ENCODE measurements at places on chromosomes 12 and 14.
A peak's percentile ranks its signal among the peaks of the same experiment; 100 is the strongest.

- no peak for DNase-seq
Measured at GRCh38 chr14:21160061-21160610, 4.3 kb upstream of the OR5AU1 start.

DNA sequence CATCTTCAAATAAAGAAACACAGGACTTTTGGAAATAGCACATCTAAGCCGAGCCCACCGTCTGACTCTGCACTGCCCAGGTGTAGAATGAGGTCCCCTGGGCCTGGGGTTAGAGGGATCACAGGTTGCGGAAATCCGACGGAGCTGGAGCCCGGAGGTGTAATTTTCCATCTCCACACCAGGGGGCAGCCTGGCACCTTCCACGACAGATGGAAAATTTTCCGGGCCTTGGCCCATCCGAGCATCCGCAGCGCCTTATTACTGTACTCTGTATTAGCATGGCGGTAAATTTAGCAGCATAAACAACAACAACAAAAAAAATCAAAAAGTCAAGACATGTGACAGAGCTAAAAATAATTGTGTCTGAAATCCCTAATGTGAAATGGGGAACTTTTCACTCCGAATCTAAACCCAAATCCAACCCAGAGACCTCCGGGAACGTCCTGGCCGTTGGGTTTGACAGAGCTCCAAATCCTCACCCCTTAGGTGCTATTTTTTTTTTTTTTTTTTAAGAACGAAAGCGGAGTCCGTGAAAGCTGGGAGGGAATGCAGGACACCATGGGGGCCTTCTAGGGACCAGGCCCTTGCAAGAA lies 93.9 kb downstream of the KSR2 start:
- DNase-seq: peak; percentile 16

DNA sequence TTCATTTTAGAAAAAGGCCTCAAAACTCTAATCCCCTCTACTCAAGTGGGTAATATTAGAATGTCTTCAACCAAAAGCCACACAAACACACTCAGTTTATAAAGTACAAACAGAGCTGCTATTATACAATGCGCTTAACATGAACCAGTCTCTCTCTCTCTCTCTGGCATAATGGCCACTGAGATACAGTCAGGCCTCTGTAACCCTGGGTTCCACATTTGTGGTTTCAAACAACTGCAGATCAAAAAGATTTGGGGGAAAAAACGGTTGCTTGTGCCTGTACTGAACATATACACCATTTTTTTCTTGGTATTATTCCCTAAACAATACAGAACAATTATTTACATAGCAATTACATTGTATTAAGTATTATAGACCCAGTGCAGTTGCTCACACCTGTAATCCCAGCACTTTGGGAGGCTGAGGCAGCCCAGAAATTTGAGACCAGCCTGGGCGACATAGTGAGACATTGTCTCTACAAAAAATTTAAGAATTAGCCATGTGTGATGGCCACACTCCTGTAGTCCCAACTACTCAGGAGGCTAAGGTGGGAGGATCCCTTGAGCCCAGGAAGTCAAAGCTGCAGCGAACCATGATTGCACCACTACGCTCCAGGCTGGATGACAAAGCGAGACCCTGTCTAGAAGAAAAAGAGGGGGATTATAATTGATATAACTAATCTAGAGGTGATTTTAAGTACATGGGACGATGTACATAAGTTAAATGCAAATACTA lies 5.6 kb downstream of the SLC11A2 start:
- no peak for DNase-seq

DNA sequence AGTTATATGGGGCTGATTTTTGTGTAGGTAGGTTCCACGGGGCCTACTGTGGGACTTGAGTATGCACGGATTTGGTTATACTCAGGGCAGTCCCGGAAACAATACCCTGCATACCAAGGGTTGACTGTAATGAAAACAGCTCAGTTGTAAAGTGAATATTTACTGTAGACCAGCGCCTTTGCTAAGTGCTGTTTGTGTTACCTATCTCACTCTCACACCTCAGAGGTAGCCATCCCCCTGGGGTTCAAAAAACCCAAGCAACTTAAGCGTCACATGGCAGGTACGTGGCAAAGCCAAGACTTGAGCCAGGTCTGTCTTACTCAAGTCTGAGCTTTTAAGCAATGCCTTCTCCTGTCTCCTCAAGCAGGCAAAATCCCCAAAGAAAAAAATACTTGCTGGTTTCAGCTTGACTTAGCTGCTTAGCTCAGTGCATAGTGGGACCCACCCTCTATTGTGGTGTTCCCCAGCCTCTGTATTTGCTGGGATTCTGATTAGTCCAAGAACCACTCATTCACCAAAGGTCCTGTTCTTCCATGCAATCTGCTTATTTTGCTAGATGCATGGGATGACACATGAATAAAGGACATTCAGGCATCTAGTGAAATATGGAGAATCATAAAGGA lies 34.2 kb upstream of the STRN3 start:
- no peak for DNase-seq

All from activated CD8-positive, alpha-beta memory T cell treated with anti-CD3 and anti-CD28 coated beads for 4 hours (primary cell).